ENCODE measurements at places on chromosomes 16 and 17.

DNA sequence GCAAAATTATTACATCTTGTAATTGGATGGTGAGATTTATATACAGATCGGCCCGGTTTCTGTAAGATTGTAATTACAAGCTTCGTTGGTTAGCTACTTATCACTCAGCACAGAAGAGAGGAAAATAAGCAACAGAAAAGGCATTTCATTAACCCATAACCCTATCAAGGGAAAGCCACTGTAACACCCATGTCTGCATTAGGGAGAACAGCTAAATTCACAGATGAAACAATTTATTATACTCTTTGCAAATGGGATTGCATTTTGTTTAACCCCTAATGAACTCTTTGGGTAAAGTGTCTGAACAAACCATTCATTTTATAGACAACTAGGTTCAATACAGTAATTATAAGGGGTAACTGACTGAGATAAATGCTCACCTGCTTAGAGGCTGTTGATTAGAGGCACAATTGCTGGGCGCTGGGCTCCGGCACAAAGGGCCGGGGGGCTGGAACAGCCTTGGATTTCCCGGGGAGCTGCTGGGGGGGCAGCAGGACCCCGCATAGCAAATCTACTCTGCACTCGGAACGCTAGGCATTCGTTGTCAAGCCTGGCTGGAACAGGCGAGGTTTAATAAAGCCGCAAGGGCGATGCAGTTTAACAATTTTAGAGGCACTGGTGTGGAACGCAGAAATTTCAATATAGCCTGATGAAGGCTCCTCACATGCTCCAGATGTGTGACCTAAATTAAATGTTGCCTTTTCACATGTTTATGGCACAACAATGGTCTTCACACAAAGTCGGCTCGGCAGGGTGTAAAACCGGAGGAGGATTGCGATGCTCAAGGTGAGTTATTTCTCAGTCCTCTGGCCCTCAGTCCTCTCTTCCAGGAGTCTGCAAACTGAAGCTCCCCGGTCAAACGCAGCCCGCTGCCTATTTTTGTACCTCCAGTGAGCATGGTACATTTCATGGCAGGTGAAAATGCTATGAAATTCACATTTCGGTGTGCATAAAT lies 134.0 kb upstream of the IRX6 start:
- no peak for DNase-seq

DNA sequence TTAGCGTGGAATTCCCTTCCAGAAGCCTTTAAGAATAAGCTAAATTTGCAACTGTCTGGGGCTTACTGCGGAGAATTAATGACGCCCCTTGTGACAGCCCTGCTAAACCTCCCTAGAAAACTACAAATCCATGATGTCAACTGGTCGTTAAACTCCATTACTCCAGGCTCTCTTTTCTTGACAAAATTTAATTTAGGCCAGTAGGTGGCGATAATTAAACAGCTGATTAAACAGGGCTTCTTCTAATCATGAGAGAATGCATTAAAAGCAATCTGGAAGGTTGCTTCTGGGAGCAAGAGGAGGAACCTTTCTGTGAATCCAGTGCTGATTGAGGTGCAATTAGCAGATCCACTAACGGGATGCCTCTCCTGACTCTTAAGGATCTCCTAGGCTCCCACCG lies 8.1 kb upstream of the NLRP1 start:
- no peak for DNase-seq

- no peak for DNase-seq
Observed at GRCh38 chr17:48892940-48893645, 506 bp downstream of the ATP5MC1 start.

DNA sequence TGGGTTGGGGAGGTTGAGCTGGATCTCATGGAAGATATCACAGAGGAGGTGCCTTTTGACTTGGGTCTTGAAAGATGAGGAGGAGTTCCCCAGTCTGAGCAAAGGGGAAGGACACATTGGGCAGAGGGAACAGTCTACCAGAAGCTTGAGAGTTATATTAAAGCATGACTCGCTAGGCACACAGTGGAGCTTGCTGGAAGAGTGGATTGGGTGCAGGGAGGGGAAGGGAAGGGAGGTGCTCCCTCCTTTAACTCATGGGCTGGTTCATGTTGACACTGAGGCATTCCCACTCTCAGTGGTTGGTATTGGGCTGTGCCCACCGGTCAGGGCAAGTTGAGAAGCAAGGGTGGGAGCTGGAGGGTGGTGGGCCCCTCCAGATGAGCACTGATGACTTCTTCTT lies 5.9 kb downstream of the TMEM98 start:
- DNase-seq: no peak

DNA sequence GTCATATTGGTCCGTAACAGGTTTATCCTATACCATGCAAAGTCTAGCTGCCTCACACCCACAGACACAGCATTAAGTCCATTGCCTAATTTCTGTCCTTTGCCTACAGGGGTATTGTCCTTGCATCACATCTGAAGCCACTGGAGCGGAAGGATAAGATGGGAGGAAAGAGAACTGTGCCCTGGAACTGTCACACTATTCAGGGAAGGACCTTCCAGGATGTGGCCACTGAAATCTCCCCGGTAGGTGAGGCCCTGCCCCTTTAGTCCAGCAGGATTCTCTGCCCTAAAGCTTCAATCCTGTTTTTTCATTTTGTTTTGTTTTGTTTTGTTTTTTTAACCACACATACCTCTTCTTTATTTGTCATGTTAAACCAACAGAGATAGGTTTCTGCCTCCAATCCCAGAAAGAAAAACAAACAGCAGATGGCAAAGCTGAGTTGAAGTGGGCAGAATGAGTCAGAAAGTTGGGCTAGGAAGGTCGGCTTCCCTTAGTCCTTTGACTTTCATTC lies 2.2 kb upstream of the EFTUD2 start:
- no peak for DNase-seq

DNA sequence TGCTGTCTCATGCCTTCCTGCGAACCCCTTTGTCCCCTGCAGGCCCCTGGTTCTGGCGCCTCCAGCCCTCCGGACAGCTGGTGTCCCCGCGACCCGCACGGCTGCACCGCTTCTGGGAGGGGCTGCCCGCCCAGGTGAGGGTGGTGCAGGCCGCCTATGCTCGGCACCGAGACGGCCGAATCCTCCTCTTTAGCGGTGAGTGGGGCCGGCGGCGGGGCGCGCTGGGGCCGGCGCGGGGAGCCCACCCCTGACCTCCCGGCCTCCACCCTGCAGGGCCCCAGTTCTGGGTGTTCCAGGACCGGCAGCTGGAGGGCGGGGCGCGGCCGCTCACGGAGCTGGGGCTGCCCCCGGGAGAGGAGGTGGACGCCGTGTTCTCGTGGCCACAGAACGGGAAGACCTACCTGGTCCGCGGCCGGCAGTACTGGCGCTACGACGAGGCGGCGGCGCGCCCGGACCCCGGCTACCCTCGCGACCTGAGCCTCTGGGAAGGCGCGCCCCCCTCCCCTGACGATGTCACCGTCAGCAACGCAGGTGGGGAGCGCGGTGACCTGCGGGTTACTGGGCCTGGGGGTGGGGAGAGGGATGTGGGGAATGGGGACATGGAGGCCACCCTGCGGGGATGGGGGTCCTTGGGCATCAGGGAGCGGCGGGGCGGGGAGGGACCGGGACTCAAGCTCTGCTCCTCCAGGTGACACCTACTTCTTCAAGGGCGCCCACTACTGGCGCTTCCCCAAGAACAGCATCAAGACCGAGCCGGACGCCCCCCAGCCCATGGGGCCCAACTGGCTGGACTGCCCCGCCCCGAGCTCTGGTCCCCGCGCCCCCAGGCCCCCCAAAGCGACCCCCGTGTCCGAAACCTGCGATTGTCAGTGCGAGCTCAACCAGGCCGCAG lies 7.1 kb upstream of the IL32 start:
- no peak for DNase-seq

DNA sequence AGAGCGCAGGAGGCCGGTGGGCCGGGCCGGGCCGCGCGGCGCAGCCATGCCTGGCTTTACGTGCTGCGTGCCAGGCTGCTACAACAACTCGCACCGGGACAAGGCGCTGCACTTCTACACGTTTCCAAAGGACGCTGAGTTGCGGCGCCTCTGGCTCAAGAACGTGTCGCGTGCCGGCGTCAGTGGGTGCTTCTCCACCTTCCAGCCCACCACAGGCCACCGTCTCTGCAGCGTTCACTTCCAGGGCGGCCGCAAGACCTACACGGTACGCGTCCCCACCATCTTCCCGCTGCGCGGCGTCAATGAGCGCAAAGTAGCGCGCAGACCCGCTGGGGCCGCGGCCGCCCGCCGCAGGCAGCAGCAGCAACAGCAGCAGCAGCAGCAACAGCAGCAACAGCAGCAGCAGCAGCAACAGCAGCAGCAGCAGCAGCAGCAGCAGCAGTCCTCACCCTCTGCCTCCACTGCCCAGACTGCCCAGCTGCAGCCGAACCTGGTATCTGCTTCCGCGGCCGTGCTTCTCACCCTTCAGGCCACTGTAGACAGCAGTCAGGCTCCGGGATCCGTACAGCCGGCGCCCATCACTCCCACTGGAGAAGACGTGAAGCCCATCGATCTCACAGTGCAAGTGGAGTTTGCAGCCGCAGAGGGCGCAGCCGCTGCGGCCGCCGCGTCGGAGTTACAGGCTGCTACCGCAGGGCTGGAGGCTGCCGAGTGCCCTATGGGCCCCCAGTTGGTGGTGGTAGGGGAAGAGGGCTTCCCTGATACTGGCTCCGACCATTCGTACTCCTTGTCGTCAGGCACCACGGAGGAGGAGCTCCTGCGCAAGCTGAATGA lies 606 bp downstream of the THAP11 start:
- DNase-seq: peak; percentile 18

DNA sequence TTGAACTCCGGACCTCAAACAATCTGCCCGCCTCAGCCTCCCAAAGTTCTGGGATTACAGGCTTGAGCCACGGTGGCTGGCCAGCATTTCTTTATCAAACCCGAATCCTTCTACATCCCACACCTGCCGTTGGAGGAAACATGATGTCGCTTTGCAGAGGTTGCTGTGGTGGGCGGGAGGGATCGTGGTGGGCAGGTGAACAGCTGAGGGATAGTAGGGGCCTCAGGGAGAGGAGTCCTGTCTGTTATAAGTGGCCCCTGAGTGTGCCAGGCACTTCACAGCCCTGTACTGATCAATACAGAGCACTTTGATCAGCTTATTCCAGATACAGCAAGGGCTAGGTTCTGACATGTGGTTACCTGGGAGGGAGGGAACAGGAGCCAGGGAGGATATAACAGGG lies 76.5 kb downstream of the CYLD start:
- DNase-seq: no peak

GRCh38 chr16:87365021-87365713 lies 18.4 kb downstream of the FBXO31 start:
- DNase-seq: no peak

DNA sequence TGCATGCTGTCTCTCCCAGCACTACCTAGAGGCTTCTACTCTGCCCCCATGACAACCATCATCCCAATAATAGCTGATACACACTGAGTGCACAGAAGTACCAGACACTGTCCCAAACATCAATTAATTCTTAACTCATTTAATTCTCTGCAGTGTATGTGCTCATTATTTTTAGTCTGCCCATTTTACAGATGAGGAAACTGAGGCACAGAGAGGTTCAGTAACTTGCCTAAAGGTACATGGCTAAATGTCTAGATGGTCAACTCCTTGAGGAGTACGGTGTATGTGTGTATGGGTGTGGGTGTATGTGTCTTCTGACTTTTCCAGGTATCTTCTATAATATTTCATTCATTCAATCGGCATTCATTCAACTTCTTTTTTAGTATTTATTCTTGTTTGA lies 407.9 kb downstream of the SOX9 start:
- DNase-seq: no peak

Measured in stimulated activated CD4-positive, alpha-beta T cell treated with anti-CD3 and anti-CD28 coated beads, TNF-alpha, amount 100 ng/mL, for 4 hours (primary cell).